Stimulated activated CD4-positive, alpha-beta T cell treated with anti-CD3 and anti-CD28 coated beads, Interleukin-1b, Interleukin-23, amount 100 ng/mL, for 1 hour (primary cell): ENCODE measurements at places on chromosomes 2 and 18.

GRCh38 chr2:195356026-195356425 lies 301.0 kb upstream of the SLC39A10 start:
- no peak for DNase-seq

GRCh38 chr2:78245394-78246135 lies 723.4 kb upstream of the LRRTM4 start:
- DNase-seq = no peak

- DNase-seq = no peak
Observed at GRCh38 chr2:235165631-235166030, 213.8 kb downstream of the SH3BP4 start.

DNA sequence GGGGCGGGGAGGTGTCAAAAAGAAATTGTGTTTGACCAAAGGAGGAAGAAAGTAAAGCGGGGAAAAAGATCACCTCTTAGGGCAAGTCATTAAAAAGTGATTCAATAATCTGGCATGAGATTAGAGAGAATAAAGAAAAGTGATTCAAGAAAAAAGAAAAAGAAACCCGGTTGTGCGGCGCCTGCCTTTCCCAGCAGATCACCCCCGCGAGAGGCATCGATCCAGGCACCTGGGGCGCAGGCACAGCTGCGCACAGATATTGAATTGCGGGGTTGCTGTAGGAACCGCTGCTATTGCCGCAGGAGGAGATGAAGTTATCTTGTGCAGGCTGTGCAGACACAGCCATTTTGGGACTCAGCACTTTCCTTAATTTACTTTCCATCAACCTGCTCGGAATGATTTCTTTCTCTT lies 71.2 kb downstream of the PLB1 start:
- DNase-seq = no peak

GRCh38 chr2:165274698-165275097 lies 35.5 kb downstream of the SCN2A start:
- no peak for DNase-seq

DNA sequence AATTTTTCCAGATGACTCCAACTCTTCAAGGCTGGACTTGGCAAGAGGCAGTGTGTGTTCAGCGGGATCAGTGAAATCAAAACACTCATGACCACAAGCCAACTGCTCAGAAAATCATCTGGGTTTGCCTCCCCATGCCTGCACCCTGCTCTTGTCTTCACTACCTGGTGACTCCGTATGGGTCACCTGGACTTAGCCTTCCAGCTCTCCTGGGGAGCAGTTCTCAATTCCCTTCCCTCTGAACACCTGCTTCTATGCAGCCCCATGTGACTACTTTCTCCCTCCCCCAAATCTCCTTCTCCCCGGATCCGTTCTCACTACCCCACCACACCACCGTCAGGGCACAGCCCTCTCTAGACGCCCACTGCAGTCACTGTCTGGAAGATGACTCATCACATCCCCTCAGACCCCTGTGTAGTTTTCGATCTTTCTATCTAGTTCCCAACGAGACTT lies 130.2 kb upstream of the ID2 start:
- no peak for DNase-seq

DNA sequence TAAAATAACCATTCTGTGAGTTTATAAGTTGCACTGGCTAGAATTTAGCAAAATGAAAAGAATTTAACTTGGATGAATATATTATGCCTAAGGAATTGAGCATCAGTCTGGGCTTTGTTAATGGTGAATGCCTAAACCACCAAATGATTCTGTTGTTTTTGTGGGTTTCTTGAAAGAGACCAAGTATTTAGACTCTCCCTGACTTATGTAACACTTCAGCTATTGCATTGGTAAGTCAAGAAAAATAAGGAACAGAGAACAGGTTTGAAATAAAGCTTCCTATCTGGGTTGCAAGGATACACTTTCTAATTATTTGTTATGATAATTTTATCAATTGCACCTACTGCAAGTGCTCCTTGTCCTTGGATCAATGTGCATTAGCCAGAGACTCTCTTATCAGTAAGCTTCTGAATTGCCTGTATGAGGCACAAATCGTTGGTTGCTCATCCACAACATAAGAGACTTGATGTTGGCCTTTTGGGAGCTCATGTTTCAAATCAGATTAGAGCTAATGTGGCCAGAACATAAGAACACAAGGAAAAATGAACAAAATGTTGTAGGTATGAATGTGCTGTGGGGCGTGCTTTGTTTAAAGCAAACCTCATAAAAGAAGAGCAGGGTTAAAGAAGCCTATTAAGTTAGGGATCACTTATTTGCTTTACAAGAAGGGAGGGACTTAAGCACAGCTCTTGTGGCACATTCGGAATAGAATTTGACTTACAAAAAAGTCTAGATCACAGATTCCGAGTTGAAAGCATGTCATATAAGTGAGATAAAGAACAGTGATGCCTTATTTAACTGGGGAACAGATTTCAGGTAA lies 37.2 kb downstream of the PRKCE start:
- DNase-seq = no peak

DNA sequence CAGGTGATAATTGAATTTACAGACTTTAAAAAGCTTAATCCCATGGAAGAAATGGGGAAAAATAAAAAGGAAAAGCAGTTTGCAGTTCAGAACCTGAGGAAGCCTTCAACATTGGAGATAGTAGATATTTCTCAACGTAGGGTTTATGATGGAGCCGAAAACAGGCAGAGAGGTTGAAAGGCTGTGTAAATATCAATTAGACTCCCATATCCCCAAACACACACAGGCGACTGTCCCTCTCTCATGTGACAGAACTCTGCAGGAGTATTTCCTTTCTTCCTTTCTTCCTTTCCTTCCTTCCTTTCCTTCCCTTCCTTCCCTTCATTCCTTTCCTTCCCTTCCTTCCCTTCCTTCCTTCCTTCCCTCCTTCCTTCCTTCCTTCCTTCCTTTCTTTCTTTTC lies 406.5 kb downstream of the LPIN1 start:
- DNase-seq = no peak

- DNase-seq = no peak
Observed at GRCh38 chr2:209688385-209688784, 83.2 kb upstream of the UNC80 start.

GRCh38 chr2:70656421-70657010 lies 102.9 kb upstream of the TGFA start:
- peak; percentile 4 for DNase-seq

- no peak for DNase-seq
Observed at GRCh38 chr2:127000937-127001336, 102.2 kb downstream of the TEX51 start.

GRCh38 chr2:95001701-95002100 lies 23.8 kb upstream of the MAL start:
- no peak for DNase-seq

GRCh38 chr18:32877371-32877770 lies 104.5 kb upstream of the KLHL14 start:
- DNase-seq = no peak

DNA sequence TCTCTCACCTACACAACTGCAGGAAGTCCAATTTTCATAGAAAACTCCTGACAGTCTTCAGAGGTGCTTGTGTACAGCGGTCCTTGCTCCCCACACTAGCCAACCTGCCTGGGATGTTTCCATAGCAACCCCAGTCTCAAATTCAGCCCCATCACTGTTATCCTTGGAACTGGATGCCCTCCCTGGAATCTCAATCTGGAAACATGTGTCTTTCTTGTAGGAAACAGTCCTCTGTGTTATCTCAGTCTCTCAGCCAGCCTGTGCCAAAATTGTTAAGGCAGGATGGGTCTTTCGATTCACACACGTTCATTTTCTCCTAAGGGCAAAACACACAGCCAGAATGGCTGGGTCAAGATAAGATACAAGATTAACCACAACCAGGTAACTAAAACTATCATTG lies 295.5 kb upstream of the RND3 start:
- DNase-seq = no peak

DNA sequence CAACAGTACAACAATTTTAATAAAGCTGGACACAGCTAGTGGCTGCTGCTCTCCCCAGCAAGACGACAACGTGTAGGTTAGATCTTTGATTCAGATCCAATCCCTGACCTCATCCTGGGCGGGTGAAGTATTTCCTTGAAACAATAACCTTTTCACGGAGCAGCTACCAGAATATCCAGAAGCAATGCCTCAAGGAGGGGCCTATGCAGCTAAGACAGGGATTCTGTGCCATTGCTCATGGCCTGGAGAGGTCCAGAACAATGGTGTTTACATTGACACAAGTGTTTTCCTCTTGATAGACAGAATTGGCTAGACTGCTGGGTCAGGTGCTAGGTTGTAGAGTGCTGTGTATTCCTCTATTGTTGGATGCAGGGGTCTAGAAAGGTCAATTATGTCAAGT lies 520.1 kb downstream of the BCL11A start:
- DNase-seq = no peak
